Stimulated activated CD8-positive, alpha-beta memory T cell treated with anti-CD3 and anti-CD28 coated beads, Interleukin-15, amount 100 ng/mL, for 1 hour (primary cell): ENCODE measurements at places on chromosomes 6 and 20.

- no peak for DNase-seq
These were observed 6.4 kb upstream of the SDC4 start for GRCh38 chr20:45354423-45355208.

GRCh38 chr6:68632734-68633133 lies 2.3 kb upstream of the ADGRB3 start:
- no peak for DNase-seq

GRCh38 chr6:168784426-168784825 lies 343.4 kb downstream of the SMOC2 start:
- DNase-seq = no peak

GRCh38 chr6:26043384-26044139 lies 43.7 kb upstream of the HFE start:
- DNase-seq = no peak

- DNase-seq = no peak
These were observed 53.1 kb downstream of the SLC35D3 start for GRCh38 chr6:136975089-136975715.

- DNase-seq = no peak
These were observed 70.6 kb downstream of the IGF2R start for GRCh38 chr6:160039441-160039840.
